ENCODE measurements at places on chromosomes 1 and 21.

- no peak for DNase-seq
These were observed 43.5 kb downstream of the TRIM33 start for GRCh38 chr1:114467491-114467890.

GRCh38 chr1:30609336-30609998 is 113.9 kb downstream of the MATN1 start:
- no peak for DNase-seq

DNA sequence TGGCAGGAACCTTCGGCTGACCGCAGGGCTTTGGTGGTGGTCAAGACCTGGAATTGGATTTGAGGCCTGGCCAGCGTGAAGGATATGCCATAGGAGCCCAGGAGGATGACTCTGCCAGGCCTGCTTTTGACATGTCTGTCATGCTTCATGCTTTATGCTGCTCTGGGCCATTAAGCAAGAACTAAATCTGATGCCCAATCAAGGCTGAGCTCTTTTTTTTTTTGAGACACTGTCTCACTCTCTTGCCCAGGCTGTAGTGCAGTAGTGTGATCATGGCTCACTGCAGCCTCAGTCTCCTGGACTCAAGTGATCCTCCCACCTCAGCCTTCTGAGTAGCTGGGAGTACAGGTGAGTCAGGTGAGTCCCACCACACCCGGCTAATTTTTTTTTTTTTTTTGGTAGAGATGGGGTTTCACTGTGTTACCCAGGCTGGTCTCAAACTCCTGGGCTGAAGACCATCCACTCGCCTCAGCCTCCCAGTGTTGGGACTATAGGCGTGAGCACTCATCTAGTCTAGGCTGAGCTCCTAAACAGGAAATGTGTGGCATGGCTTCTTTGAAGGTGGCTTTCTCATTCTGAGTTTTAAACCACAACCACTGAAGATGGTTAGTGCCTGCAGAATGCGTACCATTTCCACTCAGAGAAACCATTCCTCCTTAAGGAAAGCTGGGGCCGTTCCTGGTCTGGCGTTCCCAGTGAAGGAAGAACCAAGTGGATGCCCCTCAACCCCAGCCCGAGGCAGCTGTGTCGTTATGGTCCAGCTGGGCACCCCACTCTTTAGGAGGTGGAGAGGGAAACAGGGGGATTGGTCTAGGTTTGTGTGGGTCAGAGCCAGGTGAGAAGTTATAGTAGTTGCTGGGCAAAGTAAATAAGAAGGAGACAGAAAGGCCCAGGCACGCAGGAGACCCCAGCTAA is 34.2 kb upstream of the ATP5PO start:
- DNase-seq = peak; percentile 60

GRCh38 chr1:67440339-67440738 is 10.1 kb upstream of the SERBP1 start:
- no peak for DNase-seq

DNA sequence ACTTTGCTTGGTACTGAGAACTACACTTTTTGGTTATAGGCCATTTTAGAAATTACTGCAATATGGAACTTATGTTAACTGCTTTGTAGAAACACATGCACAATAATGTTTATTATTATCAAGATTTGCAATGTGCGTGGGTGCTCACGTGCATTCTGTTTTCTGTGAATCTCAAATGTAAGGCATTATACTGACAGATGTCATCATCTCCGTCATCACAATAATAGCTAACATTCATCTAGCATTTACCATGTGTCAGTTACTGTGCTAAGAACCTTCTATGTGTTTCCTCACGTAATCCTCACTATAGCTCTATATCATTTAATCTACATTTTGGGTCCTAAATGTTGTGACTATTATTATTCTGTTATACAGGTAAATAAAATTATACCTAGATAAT is 1214.8 kb upstream of the ADGRL4 start:
- DNase-seq = no peak

Data from stimulated activated naive CD4-positive, alpha-beta T cell (primary cell).